ENCODE measurements at places on chromosomes 16 and 17. TPM values are rescaled to one million over a fixed set of nuclear protein-coding genes. Genes with fewer than 3 reads are reported as not detected.
A peak's percentile ranks its signal among the peaks of the same experiment; 100 is the strongest.

GCGR gene
- not detected for total RNA-seq

DNA sequence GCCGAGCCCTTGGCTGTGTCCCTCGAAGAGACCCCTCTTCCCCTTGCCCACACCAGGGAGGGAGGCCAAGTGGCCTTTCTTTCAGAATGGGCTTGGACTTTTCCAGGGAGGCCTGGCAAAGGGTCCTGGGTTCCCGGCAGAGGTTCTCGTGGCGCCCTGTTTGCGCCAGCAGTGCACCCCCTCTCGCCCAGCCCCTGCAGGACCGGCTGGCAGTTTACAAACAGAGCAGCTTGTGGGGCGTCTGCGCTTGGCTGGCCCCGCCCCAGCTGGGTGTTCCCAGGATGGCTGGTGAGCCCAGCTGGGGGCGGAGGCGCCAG is 137.8 kb upstream of the CIBAR2 start:
- DNase-seq, result no peak

- no peak for DNase-seq
These were observed 77.1 kb downstream of the CRISPLD2 start for GRCh38 chr16:84896847-84897246.

DNA sequence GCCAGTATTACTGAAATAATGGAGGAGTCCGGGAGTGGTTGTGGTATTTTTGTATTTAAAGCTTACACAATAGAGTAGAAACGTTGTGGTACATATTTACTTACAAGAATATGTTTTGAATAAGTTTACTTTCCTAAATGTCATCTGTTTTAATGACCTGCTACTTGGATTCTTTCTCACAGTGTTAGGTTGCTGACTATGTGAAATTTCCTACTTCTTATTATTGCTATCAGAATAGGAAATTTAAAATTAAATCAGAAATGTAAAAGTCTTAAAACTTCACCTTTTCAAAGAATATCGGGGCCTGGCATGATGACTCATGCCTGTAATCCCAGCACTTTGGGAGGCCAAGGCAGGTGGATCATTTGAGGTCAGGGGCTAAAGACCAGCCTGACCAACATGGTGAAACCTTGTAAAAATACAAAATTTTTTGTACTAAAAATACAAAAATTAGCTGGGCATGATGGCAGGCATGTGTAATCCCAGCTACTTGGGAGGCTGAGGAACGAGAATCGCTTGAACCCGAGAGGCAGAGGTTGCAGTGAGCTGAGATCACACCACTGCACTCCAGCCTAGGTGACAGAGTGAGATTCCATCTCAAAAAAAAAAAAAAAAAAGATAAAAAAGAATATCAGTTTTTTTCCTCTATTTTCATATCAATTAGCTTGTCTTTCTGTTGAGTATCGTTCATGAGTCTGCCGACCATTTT is 77.8 kb downstream of the VMP1 start:
- DNase-seq, result no peak

- peak; percentile 87 for DNase-seq
These were observed 10.9 kb downstream of the COPZ2 start for GRCh38 chr17:48026502-48027321.

LLGL2 gene
- total RNA-seq, result 3.4 TPM

- DNase-seq, result no peak
These were observed 12.6 kb downstream of the ALDH3A2 start for GRCh38 chr17:19661121-19661520.

DNA sequence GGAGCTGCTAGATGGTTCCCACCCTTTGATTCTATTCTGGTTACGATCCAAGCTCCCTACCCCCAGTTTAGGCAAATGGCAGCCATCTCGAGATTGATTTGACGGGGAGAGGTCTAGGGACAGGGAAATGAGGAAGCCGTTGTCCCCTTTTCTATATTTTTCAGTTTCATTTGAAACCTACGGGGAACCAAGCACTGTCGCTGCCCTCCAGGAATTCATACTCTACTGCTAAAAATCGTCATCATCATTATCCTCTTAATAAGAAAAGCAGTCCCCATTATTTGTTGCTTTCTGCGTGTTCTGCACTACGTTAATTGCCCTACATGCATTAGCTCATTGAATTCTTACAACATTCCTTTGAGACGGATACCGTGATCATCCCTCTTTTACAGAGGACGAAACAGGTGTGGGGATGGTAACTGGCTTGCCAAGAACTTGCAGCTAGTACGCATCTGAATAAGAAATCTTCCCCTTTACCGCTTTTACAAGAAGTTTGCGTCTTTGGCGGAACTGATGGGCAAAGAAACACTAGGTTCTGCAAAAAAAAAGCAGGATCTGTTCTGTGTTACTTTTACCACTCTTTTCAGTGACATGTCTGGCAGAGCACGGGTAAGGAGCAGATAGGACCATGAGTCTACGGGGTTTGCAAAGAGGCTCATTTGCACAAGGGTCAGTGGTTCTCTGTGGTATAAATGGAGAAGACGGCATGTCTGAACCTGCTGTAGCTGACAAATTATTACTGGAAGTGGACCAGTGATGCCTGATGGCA is 1.1 kb downstream of the CCP110 start:
- no peak for DNase-seq

DNA sequence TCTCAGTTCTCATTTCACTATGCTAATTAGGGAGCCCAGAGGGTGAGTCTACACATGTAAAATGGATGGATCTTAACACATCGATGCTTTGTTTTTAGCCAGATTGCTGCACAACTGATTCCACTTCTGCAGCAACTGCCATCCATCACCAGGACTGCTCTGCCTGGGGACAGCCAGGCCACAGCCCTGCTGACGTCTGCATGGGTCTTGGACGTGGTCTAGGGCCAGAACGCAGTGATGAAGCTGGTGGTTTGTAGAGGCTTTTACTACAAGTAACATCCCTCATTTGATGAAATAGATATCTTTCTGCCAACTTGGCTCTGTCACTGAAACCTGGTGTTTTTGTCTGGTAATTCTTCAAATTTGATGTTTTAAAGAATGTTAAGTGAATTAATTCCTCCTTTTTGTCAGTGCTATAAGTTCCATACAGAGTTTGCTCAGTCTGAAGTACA is 50.6 kb downstream of the MARCHF10 start:
- no peak for DNase-seq

- DNase-seq, result no peak
These were observed 46.8 kb downstream of the TMEM235 start for GRCh38 chr17:78278139-78278741.

DNA sequence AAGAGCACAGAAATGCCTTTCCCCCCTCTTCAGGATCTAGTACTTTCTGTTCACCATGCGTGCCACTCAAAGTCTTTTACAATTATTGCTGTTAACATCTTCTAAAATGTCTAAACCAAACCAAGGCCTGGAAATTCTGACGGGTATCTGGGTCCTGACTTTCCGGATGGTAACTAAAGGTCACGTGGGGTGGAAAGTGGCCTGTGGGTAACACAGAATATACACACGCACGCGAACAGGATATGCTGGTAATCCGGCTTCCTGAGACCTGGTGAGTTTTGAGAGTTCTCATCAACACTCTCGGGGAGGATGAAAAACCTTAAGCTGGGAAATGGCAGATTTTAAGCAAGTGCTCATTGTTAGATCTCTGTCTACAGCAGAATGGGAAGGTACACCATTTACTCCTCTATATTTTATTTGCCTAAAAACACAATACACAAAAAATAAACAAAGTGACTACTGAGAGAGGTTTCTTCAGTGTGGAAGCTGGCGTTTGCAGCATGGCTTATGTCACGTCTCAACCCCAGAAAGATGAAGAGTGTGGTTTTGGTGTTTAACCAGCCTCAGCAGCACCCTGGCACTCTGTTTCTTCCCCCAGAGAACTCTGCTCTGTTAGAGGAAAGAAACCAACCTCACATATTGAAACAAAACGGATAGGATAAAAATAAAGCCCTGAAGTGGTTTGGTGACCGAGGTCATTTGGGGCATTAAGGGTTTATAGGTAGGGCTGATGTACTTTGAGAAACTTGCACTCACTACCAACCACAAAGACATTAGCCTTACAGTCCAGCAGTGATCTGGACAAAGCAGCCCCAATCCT is 37.3 kb downstream of the SMG6 start:
- DNase-seq, result no peak

- no peak for DNase-seq
These were observed 35.2 kb downstream of the ANKRD11 start for GRCh38 chr16:89455178-89455577.

- no peak for DNase-seq
These were observed 2.1 kb downstream of the SYT17 start for GRCh38 chr16:19170043-19170655.

DNA sequence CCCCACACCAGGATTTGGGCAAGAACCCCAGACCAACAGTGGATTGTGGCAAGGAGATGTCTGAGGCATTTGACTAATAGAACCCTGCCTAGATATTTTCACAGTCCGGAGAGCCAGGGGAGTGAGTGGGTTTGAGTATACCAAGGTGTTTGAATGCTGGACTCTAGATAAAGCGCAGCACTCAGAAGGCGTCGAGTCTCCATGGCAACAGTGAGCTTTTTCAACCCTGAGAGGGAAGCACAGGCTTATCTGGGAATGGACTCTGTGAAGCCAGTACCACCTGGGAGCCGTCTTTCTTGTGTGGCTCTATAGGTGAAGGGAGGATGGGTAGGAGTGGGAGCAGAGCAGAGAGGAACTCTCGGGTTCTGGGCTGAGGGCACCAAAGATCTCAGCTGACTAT is 147.0 kb downstream of the SHISA6 start:
- no peak for DNase-seq

DNA sequence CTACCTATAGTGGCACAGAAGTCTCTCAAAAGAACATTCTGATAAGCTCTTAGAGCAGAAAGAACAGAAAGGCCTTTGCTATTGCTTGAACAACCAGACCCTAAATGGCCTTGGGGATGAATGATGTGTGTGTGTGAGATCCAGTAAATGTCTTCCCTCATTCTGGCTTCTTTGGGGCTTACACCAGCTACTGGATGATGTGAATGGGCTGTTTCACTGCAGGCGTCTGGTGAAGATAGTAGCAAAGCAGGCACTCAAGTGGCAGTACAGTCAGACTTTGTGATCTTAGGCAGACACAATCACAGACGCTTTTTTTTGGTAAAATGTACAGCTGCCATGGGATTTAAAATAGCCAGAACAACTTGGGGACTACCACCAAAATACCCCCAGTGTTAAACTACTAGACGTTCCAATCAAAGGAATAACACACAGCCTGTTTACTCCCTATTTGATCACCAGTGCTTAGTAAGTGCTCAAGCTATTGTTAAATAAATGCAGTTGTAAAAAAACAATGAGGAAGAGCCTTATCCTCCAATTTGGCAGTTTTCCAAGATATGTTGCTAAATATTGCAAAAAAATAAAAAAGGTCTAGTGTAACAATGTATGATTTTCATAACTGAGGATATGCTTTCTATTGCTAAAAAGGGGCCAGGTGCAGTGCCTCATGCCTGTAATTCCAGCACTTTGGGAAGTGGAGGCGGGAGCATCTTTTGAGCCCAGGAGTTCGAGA is 17.9 kb downstream of the NDUFAB1 start:
- no peak for DNase-seq

EXOC3L1 gene
- total RNA-seq, result 0.44 TPM

GRCh38 chr17:4949321-4950074 is 1.2 kb upstream of the PFN1 start:
- peak; percentile 65 for DNase-seq

DNA sequence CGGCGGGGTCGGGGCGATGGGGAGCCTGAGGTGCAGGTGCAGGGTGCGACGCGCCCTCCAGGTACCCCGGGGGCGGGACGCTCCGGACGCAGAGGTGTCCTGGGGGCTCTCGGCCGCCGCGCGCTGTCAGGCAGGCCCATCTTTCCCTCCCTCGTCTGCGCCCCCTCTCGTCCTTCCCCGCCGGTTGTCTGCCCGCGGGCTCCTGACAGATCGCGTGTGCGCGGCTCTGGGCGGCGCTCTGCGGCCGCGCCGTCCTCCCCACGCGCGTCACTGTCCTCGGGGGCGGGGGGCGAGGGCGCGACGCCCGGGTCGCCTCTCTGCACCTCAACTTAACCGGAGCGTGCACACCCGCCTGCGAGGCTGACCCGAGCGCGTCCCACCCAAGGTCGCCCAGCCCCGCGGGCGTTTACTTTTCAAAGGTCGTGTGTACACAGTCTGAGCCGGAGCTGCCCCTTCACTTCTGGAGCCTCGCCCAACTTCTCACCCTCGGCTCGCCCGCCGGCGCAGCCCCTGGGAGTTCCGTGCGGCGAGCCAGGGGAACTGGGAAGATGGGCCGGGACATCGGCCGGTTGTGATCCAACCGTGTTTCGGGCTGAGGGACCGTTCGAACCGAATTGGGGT is 512 bp downstream of the AKAP1 start:
- DNase-seq, result peak; percentile 58

- no peak for DNase-seq
These were observed 2.3 kb upstream of the HOXB2 start for GRCh38 chr17:48546924-48547807.

DNA sequence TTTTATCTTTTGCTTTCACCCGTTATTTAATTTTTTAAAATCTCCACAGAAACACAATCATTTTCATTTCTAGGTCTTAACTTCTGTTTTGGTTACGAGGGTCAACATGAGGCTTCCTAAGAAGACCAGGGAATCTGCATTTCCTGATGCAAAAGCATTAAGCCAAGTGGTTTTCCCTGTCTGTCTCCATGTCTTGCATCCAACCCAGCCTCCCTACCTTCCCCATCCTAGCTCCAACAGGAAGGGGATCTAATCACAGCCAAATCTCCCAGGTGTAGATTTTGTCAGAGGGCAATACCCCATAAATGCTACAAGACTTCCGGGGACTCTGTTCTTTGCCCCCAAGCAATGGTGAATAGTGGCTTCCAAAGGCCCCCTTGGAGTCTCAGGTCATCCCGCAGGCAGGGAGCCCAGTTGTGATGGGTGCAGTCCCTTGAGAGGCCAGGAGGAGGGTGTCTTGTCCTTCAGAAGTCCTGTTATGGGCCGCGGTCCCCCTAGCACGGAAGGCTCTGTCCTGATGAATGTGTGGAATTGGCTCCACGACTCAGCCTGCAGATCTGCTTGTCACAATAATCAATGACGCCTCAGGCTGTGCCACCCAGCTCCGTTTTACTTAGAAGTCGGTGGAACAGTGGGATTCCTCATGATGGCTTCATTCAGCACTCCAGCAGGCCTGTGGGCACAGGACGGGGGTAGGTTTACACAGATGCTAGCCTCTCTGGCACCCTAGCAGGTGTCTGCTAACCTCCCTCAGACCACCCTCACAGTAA is 141.1 kb downstream of the RGS9 start:
- peak; percentile 65 for DNase-seq

DNA sequence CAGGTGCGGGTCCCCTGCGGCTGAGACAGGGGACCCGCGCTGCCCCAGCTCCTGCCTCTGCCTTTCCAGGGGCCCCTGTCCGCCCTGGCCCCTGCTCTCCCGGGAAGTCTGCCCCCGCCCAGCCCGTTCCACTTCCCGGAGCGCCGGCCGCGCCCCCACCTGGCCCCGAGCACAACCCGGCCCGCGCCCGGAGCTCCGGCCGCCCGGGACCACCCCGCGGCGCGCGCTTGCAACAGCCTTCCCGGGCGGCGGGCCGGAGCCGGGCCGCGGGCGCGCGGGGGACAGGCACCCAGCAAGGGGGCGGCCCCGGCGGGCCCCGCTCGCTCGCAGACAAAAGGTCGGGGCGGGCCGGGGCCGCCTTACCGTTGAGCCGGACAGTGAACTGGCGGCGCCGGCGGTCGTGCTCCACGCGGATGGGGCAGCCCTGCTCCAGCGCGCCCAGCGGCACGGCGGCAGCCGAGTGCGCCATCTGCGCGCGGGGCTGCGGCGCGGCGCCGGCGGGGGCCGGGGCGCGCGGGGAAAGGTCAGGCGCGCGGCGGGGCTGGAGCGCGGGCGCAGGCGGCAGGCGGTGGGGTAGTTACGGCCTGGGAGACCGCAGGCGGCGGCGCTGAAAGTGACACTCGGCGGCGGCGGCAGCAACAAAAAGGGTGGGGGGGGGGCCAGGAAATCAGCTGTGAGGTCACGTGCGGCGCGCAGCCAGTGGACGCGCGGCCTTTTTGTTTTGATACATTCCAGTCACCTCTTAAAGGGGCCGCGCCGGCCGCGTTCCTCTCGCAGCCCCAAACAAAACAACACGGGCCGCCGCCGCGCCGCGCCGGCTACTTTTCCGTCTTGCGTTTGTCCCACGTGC is at the start of gene NATD1:
TSS of gene NATD1 (minus strand) at position 615 of the 850 bp plus-strand sequence. CDS start at position 469, 146 bp downstream.
- peak; percentile 56 for DNase-seq
